Astrocyte (in vitro differentiated cells and primary cell): ENCODE measurements at places on chromosomes 6 and 20.

DNA sequence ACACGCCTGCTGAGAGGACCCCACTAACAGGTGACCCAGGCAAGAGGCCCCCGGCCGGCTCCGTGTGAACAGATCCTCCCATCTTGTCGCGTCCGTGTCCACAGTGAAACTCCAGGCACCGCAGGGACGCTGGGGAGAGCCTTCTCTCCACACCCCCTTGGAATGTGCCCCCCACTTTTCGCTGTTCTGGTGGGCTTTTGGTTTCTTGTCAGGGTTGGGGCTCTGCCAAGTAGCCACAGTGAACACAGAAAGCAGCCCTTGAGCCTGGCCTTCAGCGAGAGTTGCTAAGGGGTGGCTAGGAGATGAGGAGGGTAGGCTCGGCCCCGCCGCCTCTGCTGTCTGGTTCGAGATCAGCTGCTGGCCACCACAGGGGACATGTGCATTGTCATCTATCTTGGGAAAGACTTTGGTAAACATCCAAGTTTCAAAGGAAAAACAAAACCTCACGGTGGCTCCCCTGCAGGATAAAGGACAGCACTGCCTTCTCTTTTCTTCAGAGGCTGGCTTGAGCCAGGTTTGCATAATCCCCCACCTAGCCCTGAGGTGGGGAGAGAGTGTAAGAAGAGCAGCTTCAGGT is 22.7 kb downstream of the SYNDIG1 start:
- no peak overlapping the region for H3K4me3 ChIP-seq
- no peaks in the 10 kb centered on the region for H3K36me3 ChIP-seq
- DNase-seq, result no peak
- H3K4me1 ChIP-seq, result no peaks in the 10 kb centered on the region
- H3K27me3 ChIP-seq, result no peaks in the 10 kb centered on the region

DNA sequence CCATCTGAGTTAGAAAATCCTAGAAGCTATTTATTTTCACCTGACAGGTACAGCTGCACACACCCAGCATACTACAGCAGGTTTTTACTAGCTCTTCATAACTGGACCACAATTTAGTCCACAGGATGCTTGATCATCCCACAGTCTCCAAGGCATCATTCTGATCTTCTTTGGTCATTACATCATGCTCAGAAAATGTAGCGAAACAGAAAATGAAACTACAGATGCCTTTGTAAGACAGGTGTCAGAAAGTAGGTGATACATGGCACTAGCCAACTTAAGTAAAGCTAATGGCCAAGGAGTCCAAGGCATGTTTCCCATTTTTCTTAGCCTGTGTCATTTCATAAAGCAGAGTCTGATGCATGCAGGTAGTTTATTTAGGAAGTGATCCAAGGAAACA is 102.3 kb downstream of the HTR1B start:
- no peak overlapping the region for H3K27ac ChIP-seq
- DNase-seq, result no peak
- no peak overlapping the region for H3K4me3 ChIP-seq
- no peaks in the 10 kb centered on the region for H3K4me1 ChIP-seq

DNA sequence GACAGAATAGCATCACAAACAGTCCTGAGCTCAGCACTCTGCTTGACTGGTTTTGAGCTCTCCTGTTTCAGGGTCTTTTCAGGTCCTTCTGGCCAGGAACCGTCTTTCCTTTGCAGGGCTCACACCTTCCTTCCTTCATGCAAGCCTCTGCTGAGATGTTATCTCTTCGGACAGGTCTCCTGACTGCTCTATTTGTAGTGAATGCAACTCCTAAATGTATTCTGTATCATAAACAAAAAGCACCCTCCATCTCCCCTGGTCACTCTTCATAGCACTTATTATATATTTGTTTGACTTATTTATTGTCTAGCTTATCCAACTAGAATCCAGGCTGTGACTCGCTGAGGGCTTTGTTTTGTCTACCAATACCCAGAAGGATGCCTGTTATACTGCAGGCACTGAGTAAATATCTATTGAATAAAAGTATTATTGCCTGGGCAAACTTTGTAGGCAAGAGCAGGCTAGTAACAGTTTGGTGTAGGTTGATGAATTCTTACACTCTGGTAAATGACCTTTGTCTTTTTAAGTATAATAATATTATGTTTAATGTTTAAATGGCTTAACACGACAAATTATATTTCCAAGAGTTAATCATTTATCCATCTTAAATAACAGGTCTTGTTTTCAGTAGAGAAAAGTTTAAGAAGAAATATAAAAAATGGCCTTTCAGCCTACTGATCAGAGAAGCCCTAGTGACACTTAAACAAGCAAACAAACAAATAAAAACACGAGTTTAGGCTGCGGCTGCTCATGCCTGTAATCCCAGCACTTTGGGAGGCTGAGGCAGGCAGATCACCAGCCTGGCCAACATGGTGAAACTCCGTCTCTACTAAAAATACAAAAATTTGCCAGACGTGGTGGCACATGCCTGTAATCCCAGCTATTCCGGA is 199.7 kb downstream of the BCAS1 start:
- H3K4me3 ChIP-seq, result no peak overlapping the region
- no peak for DNase-seq
- H3K27me3 ChIP-seq, result no peaks in the 10 kb centered on the region

DNA sequence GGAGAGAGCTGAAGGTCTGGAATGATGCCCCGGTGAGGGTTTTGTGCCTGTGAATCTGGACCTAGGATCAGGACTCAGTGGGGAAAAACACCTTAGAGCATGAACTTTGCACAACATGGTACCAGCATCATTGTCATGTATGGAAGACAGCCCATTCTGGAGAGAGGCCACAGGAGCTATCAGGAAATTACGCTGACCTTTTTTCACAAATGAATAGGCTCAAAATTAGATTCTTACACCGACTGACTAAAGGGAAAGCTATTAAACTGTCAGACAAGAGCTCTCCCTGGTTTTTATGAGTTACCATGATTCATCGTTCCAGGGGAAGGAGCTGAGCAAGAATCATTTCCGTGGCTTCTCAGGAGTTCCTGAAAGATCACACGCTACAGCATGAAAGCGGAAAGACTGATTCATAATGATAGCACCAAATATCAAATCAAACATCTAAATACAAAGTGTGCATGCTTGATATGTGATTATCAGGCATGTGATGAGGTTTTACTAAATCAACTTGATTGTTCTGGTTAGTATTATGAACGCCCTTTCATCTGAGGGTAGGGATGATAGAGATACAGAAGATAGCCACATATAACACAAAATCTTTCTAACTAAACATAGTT is 224.9 kb upstream of the SMLR1 start:
- peaks cover 40% of the 10 kb centered on the region for H3K4me1 ChIP-seq
- no peaks in the 10 kb centered on the region for H3K36me3 ChIP-seq
- no peaks in the 10 kb centered on the region for H3K27me3 ChIP-seq
- peak; percentile 99 for DNase-seq
- peak overlapping the region; percentile 97 for H3K27ac ChIP-seq

DNA sequence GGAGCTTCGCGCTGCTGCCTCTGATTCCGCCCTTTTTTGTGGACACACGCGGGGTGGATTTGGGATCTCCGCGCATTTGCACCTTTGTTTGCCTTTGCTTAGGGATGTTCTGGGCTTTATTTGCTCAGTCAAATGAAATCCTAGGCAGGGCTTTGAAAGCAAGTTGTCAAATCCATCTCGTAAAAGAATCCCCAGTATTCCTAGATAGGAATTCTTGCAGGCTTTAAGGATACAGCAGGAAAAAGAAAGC is 453 bp downstream of the CEP57L1 start:
- no peak for DNase-seq
- H3K27me3 ChIP-seq, result no peaks in the 10 kb centered on the region
- peak overlapping the region; percentile 96 for H3K27ac ChIP-seq
- peaks cover 2% of the 10 kb centered on the region for H3K4me1 ChIP-seq
- H3K4me3 ChIP-seq, result peak overlapping the region; percentile 84

- H3K27ac ChIP-seq, result no peak overlapping the region
- H3K4me3 ChIP-seq, result no peak overlapping the region
- no peaks in the 10 kb centered on the region for H3K36me3 ChIP-seq
These were observed 375.9 kb downstream of the RNF144B start for GRCh38 chr6:18763086-18763485.

GRCh38 chr6:103983860-103984259 is 875.9 kb downstream of the HACE1 start:
- H3K36me3 ChIP-seq, result no peaks in the 10 kb centered on the region
- no peaks in the 10 kb centered on the region for H3K27me3 ChIP-seq
- DNase-seq, result no peak
- no peak overlapping the region for H3K4me3 ChIP-seq

- DNase-seq, result peak; percentile 31
- peaks cover 23% of the 10 kb centered on the region for H3K4me1 ChIP-seq
- H3K4me3 ChIP-seq, result peak overlapping the region; percentile 87
- no peaks in the 10 kb centered on the region for H3K27me3 ChIP-seq
- no peaks in the 10 kb centered on the region for H3K36me3 ChIP-seq
These were observed 721 bp downstream of the KDM1B start for GRCh38 chr6:18155864-18156421.

DNA sequence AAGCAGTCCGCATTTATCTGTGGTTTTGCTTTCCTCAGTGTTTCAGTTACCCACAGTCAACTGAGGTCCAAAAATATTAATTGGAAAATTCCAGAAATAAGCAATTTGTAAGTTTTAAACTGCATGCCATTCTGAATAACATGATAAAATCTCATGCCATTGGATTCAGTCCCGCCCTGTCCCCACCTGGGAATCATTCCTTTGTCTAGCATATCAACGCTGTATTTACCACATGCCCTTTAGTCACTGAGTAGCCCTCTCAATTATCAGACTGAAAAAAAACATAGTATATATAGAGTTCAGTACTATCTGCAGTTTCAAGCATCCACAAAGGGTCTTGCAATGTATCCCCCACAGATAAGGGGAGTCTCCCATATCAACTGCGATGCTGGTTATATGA is 17.1 kb downstream of the RANBP9 start:
- H3K36me3 ChIP-seq, result peaks cover 4% of the 10 kb centered on the region
- H3K4me3 ChIP-seq, result no peak overlapping the region

DNA sequence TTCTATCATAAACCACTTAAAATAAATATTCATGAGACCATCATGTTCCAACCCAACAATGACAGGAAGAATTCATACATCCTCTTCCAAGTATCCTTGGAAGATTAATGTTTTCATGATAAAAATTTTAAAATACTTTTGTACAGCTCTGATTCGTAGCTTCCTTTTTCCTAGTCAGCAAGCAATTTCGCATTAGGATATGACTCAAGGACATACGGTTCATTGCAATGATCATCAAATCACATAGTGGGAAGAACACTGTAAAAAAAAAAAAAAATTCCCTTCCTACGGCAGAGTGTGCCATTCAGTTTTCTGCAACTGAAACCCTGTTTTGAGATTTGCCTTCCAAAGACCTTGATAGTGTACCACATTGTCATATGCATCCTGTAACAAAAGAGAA is 35.3 kb upstream of the GFOD1 start:
- H3K27ac ChIP-seq, result no peak overlapping the region
- no peak for DNase-seq
- no peaks in the 10 kb centered on the region for H3K4me1 ChIP-seq
- no peaks in the 10 kb centered on the region for H3K36me3 ChIP-seq
- H3K4me3 ChIP-seq, result no peak overlapping the region
- no peaks in the 10 kb centered on the region for H3K27me3 ChIP-seq

- peaks cover 5% of the 10 kb centered on the region for H3K4me1 ChIP-seq
- H3K36me3 ChIP-seq, result no peaks in the 10 kb centered on the region
- DNase-seq, result no peak
- H3K27ac ChIP-seq, result no peak overlapping the region
- peaks cover 4% of the 10 kb centered on the region for H3K27me3 ChIP-seq
- H3K4me3 ChIP-seq, result no peak overlapping the region
These were observed 175.6 kb downstream of the PHACTR1 start for GRCh38 chr6:12892151-12892550.

DNA sequence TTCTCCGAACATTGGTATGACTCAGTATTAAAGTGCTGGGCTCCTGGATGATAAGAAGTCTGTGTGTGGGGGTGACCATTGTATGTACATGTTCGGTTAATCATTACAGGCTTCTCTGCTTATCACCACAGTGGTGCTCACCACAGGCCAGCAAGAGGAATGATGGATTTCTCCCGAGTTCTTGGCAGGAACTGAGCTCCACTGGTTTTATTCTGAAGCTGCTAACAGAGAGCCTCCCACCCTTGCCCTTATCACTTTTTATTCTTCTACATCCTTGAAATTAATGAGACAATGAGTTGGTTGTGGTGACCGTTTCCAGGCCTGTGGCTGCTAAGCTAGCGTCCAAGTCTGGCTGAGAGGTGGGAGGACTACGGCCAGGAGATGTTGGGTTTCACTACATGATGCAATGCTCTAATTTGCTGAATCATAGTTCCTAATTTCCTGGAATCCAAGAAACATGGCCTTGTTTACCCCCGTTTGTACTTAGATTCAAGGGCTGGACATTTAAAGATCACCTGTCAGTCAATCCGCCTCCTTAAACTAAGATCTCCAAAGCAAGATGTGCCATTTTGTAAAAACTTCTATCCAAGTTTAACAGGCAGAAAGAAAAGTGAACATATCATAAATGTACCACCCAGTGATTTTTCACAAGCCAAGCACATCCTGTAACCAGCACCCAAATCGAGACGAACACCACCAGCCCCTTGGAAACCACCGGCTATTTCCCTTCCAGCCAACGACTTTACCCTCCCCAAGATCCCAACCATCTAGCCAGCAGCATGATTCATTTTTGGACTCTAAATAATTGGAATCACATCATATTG is 172.5 kb downstream of the FOXA2 start:
- H3K27ac ChIP-seq, result no peak overlapping the region
- no peaks in the 10 kb centered on the region for H3K4me1 ChIP-seq
- no peaks in the 10 kb centered on the region for H3K36me3 ChIP-seq
- peak; percentile 90 for DNase-seq
- H3K27me3 ChIP-seq, result no peaks in the 10 kb centered on the region

DNA sequence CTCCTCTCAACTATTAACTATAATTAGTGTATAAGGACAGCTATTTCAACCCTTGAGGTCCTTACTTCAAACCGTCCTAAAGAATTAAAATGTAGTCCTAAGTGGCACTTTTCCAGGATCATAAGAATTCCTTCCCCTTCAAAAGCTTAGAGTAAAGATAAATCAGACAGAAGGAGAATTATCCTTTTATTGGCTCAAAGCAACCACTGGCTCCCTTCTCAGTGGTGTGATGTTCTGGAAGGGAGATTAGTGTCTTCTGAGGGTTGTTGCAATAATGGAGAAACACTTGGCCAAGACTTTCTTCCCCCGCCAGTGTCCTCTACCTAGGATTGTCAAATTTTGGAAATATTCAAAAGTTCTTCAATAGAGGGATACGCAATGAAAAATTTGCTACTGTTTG is 89.1 kb upstream of the PLEKHG1 start:
- H3K4me3 ChIP-seq, result no peak overlapping the region
- H3K36me3 ChIP-seq, result no peaks in the 10 kb centered on the region
- H3K27me3 ChIP-seq, result no peaks in the 10 kb centered on the region

- H3K36me3 ChIP-seq, result no peaks in the 10 kb centered on the region
- no peaks in the 10 kb centered on the region for H3K4me1 ChIP-seq
- no peaks in the 10 kb centered on the region for H3K27me3 ChIP-seq
- no peak for DNase-seq
- H3K4me3 ChIP-seq, result no peak overlapping the region
- H3K27ac ChIP-seq, result no peak overlapping the region
These were observed 147.0 kb downstream of the FOXA2 start for GRCh38 chr20:22437354-22437753.
